ENCODE measurements at places on chromosomes 7 and 10.
A peak's percentile ranks its signal among the peaks of the same experiment; 100 is the strongest.

GRCh38 chr10:19579761-19580545 is 236.3 kb upstream of the PLXDC2 start:
- no peak for DNase-seq

DNA sequence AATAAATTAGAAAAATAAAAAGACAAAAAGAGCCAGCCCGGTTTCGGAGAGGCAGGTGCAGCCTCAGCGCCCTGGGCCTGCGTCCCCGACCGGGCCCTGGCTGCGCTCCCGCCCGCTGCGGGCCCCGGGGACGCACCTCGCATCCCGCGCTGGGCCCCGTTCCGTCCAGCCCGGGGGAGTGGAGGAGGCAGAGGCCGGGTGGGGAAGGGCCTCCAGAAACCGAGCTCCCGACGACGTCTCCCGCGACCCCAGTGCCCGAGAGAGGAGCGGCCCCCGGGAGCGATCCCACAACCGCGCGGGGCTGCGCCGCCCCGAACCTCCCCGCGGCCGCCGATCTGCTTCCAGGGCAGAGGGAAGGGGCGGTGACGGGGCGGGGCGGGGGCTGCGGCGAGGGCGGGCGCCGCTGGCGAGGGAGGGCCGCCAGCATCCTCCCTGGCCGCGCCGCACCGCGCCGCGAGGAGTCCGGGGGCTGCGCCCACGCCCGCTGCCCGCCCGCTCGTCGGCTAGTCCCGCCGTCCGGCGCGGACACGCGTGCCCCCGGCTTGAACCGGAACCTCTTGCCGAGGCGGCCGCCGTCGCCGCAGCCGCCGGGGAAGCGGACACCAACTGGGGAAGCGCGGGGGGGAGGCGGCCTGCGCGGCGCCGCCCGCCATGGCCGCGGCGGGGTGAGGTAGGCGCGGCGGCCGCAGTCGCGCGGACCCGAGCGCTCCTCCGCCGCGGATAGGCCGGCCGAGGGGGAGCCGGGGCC is at the start of gene CCNY:
TSS of gene CCNY (plus strand) at position 426 of the 748 bp plus-strand sequence. CDS start 545 bp downstream, outside the sequence.
- DNase-seq, result peak; percentile 58

GRCh38 chr10:31847515-31847914 is 81.1 kb downstream of the ARHGAP12 start:
- no peak for DNase-seq

DNA sequence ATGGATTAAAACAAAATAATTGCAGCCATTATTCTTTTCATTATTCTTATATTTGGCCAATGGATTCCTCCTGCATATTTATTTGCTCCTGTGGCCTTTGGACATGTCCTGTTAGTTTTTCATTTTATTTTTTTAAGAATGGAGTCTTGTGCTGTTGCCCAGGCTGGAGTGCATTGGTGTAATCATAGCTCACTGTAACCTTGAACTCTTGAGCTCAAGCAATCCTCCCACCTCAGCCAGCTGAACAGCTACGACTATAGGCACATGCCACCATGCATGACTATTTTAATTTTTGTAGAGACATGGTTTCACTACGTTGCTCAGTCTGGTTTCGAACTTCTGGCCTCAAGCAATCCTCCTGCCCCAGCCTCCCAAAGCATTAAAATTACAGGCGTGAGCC is 42.7 kb upstream of the SRI start:
- DNase-seq, result no peak

GRCh38 chr7:27138472-27138871 is 5.0 kb downstream of the HOXA5 start:
- no peak for DNase-seq

- DNase-seq, result no peak
Observed at GRCh38 chr10:77784856-77785255, 141.7 kb downstream of the DLG5 start.

GRCh38 chr7:33448035-33448434 is 318.7 kb downstream of the BBS9 start:
- DNase-seq, result no peak

- no peak for DNase-seq
Observed at GRCh38 chr7:29988424-29989256, 961 bp downstream of the SCRN1 start.

GRCh38 chr10:80407812-80408241 is 524 bp upstream of the PRXL2A start:
- DNase-seq, result no peak

GRCh38 chr7:76047305-76047810 is 442 bp downstream of the STYXL1 start:
- no peak for DNase-seq

GRCh38 chr10:90462749-90463470 is 394.9 kb downstream of the HTR7 start:
- no peak for DNase-seq

DNA sequence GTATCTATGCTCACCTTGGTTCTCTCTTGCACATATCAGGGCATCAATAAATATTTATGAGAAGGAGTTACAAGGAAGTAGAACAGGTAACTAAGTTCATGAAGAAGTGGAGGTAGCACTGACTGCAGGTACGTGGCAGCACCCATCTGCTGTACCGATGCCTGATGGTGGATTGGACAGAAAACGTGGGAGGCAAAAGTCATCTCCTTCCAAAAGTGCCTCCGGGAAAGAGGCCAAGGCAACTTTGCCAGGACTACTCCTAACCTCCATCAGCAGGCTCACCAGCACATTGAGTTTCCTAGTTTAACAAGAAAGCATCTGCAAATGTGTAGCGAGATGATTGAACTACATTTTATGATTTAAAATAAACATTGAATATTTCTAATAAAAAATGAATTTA is 248.8 kb downstream of the ANKRD7 start:
- DNase-seq, result no peak

GRCh38 chr10:84546609-84547008 is 218.2 kb downstream of the CCSER2 start:
- no peak for DNase-seq

GRCh38 chr7:155951554-155952158 is 139.4 kb upstream of the SHH start:
- DNase-seq, result no peak

DNA sequence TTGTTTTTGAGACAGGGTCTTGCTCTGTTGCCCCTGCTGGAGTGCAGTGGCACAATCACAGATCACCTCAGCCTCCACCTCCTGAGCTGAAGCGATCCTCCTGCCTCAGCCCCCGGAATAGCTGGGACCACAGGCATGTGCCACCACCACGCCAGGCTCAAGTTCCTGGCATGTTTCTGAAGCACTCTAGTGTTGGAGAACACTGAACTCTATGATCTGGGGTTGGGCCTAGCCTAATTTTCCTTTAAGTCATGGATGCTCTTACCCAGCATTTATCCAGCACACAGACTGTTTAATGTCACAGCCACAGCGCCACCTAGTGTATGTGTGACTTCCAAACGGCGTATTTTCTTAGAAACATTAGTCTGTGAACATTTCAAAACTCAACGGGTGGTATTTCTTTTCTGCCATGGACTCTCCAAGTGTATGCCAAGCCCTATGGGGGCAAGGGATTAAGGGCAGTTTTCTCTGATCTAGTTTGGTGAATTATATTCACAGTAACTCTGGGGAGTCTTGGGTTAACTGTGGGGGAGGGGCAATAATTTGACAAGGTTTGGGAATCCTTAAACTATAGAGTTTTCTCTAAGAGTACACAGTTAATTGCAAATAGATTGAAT is 91.8 kb downstream of the CREM start:
- peak; percentile 45 for DNase-seq

- no peak for DNase-seq
Observed at GRCh38 chr7:138565451-138566114, 105.5 kb downstream of the TRIM24 start.

GRCh38 chr7:91045606-91046005 is 218.6 kb upstream of the FZD1 start:
- no peak for DNase-seq

DNA sequence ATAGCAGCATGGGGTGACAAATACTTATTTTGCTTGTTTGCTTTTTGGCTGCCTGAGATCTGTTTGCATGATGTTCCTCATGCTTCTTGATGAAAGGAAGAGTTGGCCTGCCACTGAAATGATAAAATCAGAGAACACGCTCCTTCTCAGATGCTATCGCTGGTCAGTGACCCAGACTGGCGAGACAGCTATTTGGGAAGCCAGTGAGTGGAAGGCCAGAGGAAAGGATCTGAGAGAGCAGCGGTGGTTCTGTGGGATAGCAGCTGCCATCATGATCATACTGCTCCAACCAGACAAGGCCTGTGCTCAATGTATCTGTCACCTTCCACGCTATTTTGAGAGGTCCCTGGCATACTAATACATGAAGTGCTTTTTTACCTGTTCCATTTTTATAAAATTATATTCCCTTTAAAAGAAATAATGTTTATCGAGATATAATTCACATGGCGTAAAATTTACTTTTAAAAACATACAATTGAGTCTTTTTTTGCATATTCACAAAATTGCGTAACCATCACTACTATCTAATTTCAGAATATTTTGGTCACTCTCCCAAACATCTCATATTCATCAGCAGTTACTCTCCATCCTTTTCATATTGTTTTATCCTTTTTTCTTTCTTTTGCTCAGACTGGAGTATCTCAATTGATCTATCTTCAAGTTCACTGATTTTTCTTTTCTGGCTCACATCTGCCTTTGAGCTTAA is 695.1 kb downstream of the TNS3 start:
- no peak for DNase-seq

- DNase-seq, result no peak
Observed at GRCh38 chr7:98133621-98134303, 27.1 kb downstream of the LMTK2 start.

DNA sequence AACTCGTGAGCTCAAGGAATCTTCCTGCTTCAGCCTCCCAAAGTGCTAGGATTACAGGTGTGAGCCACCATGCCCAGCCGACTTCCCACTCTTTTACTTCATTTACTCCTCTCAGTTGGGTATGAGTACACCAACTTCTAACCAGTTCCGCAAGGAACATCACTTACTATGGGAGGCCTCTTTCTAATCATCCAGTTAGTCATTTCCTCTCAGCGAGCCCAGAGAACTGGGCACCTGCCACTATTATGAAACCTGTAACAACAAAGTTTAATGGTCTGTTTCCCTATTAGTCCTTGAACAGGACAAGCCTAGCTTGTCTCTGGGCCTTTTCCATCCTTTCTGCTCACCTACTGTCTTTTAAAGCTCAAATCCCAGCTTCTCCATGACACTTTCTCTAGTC is 88.8 kb downstream of the DNMBP start:
- no peak for DNase-seq

- DNase-seq, result no peak
Observed at GRCh38 chr10:45404087-45404769, 30.2 kb downstream of the ALOX5 start.

DNA sequence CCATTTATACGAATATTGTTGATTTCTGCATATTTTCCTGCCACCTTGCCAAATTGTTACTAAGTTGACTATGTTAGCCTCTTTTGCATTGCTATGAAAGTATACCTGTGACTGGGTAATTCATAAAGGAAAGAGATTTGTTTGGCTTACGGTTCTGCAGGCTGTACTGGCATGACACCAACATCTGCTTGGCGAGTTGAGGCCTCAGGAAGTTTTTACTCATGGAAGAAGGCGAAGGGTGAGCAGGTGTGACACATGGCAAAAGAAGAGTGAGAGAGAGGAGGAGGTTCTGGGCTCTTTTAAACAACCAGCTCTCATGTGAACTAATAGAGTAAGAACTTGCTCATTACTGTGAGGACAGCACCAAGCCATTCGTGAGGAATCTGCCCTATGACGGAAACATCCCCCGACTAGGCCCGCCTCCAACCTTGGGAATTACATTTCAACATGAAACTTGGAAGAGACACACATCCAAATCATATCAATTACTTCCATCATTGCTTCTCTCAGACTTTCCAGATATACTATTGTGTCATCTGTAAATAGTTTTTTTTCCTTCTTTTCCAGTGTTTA is 8.4 kb downstream of the RALA start:
- no peak for DNase-seq

DNA sequence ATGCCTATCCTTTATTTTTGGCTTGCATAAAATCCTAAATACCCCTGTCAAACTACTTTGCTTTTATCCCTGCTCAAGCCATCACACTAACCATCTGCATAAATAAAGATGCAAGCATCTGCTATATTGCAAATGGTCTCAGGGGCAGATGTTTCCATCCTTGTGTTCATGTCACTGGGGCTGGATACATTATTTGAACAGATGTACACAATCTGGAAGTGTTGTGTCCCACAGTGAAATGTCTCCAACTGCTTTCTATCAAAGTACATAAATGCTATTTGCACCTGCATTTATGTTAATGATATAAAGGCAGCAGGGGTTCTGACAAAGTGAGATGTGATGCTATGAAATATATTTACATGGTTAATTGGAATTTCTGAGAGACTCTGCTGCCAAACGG is 163.1 kb downstream of the ZNF438 start:
- DNase-seq, result no peak

GRCh38 chr10:76868098-76868977 is 769.3 kb downstream of the KCNMA1 start:
- no peak for DNase-seq

DNA sequence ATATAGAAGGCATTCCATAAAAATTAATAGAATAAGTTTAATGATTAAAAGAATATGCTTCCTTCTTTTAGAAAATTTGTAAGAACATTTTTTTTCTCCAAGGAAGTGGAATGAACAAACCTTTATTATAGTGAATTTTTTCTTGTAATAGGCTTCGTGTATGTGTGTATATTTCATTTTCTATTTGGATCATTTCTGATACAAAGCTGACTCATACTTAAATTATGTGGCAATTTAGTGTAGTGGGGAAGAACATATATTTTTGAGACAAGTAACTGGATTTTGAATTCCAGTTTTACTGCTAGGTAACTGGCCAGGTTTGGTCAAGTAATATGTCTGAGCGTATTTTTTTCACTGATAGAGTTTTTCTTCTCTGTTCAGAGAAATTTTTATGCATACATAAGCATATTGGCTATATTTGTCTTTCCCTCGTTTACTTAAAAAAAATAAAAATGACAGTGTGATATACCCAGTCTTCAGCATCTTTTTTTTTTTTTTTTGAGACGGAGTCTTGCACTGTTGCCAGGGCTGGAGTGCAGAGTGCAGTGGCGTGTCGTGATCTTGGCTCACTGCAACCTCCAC is 50.8 kb downstream of the CDK13 start:
- DNase-seq, result no peak

- no peak for DNase-seq
Observed at GRCh38 chr10:132136097-132136521, 50.6 kb upstream of the DPYSL4 start.

DNA sequence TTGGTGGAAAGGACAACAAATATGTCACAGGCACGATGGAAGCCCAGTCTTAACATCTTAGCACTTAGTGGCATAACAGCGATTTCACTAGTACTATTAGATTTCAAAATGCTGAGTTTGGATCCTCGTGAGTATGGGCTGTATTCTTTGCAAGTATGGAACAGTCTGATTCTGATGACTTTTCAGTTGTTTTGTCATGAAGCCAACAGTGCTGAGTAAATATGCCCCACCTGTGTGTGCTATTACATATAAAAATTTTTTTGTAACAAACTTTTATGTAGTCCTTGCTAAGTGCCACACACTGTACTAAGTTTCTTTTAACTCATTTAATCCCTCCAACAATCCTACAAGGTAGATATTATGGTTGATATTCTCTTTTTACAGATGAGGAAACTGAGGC is 30.8 kb downstream of the MTURN start:
- DNase-seq, result no peak

DNA sequence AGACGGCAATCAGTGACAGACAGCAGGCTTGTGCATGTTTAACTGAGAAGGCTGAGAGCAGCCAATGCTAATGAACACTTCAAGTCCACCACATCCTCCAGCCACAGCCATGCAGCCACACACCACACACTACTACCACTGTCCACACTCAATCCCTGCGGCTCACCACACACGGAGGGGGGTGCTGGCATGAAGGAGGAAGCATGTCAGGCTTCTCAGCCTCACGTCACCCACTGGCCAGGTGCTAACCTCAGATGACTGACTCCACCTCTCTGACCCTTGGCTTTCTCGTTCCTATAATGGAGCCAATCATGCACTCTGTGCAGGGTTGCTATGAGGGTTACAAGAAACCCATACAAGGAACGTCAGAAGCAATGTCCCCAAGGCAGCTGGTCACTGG is 165.4 kb upstream of the RNF32 start:
- DNase-seq, result peak; percentile 11
